ENCODE measurements at places on chromosomes 3 and 15. TPM values are rescaled to one million over a fixed set of nuclear protein-coding genes. Genes with fewer than 3 reads are reported as not detected.

ZNF654 gene
- 16.3 TPM for polyA plus RNA-seq

COL6A6 gene
- not detected for polyA plus RNA-seq

RLBP1 gene
- polyA plus RNA-seq = not detected

CEP19 gene
- polyA plus RNA-seq = 3.0 TPM

RASGRP1 gene
- 2.9 TPM for polyA plus RNA-seq

All from naive B cell (primary cell).